Activated T-helper 1 cell treated with anti-CD3 and anti-CD28 coated beads, Interleukin-2, amount 50 U/mL, for 16 hours (primary cell): ENCODE measurements at places on chromosomes 4 and X.

DNA sequence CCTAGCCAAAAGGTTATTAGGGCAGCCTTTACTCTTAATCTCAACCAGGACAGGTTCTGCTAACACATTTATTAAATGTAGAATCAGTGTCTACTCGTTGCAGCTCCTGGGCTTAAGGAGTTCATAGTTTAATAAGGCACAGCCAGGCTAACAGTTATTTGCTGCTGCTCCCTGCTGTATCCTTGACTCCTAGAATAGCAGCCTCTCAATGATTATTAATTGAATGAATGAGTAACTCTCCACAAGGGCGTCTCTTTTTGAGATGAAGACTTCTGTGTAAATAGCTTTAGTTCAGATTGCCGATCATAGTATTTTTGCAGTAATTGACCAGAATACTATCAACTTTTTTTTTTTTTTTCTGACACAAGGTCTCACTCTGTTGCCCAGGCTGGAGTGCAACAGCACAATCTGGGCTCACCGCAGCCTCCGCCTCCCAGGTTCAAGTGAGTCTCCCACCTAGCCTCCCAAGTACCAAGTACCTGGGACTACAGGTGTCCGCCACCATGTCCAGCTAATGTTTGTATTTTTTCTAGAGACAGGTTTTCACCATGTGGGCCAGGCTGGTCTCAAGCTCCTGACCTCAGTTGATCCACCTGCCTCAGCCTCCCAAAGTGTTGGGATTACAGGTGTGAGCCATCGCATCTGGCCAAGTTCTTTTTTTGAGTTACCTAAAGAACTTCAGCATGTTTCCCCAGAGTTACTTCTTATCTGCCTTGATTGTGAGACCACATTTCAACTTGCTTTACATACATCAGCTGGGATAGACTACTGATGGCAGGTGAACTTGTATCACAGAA lies 2.9 kb downstream of the UGDH start:
- no peak for DNase-seq

DNA sequence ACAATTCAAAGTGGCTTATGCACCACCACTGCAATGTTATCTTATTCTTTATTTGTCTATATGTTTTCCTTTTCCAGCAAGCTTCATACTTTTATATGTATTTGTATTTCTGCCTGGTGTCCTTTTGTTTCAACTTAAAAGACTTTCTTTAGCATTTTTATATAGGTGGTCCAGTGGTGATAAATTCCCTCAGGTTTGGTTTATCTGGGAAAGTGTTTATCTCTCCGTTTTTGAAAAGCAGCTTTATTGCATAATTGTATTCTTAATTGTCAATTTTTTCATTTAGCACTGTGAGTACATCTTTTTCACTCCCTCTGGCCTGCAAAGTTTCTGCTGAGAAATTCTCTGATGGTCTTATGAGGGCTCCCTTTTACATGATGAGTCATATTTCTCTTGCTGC lies 479.0 kb upstream of the GRID2 start:
- DNase-seq = no peak

GRCh38 chrX:7314425-7314824 lies 166.5 kb upstream of the PUDP start:
- DNase-seq = no peak

DNA sequence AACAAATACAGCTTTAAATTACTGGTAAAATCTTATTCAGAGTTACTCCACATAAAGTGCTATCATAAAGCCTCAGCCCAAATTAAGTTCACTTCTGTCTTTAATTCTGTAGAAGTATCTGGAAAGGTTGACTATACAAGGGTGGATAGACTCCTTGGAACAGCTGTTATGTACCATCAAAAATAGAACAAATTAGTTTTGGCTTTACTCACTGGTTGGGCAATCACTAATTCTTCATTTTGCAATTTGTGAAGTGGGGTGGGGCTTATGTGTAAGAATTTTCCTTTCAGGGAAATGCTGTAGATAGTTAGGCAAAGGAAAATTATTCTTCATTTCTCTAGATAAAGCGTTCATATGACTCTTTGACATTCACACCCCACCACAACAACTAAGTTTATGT lies 7.8 kb downstream of the DIAPH2 start:
- DNase-seq = no peak

- DNase-seq = no peak
Observed at GRCh38 chr4:21949073-21949457, 493 bp upstream of the KCNIP4 start.

DNA sequence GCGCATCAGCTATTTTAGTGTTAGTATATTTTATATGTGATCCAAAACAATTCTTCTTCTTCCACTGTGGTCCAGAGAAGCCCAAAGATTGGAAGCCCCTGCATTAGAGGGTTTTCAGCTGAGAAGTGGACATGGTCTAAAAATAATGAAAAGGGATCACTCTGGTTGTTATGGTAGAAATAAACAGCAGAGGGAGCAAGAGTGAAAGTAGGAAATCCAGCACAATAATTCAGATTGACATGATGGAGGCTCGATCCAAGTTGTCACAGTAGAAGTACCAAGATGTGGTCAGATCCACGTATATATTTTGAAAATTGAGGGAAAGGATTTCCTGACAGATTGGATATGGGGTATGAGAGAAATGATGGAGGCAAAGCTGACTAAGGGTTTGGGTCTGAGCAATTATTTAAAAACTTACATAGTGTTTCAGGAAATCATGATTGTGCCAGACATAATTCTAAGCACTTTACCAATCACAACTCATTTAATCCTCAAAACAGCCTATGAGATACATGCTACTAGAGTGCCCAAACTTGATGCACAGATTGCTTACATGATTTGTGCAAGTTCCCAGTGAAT lies 17.0 kb upstream of the TMEM144 start:
- no peak for DNase-seq

DNA sequence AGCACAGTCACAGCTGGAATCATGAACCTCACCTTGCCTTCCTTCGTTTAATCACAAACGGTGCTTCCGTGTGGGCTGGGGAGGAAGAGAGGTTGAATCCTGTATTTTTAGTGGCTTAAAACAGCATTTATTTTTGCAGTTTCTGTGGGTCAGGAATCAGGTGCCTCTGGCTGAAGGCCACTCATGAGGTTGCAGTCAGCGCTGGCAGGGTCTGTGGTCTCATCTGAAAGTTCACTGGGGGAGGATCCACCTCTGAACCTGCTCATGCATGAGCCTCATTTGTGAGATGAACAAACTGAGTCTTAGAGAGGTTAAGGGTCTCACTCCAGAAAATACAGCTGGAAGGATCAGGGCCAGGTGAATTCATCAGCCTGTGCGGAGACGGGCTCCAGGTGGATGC lies 17.1 kb upstream of the ABLIM2 start:
- DNase-seq = no peak

GRCh38 chrX:632366-633042 lies 1.9 kb downstream of the SHOX start:
- no peak for DNase-seq

GRCh38 chr4:18511727-18512126 lies 490.2 kb upstream of the LCORL start:
- no peak for DNase-seq

DNA sequence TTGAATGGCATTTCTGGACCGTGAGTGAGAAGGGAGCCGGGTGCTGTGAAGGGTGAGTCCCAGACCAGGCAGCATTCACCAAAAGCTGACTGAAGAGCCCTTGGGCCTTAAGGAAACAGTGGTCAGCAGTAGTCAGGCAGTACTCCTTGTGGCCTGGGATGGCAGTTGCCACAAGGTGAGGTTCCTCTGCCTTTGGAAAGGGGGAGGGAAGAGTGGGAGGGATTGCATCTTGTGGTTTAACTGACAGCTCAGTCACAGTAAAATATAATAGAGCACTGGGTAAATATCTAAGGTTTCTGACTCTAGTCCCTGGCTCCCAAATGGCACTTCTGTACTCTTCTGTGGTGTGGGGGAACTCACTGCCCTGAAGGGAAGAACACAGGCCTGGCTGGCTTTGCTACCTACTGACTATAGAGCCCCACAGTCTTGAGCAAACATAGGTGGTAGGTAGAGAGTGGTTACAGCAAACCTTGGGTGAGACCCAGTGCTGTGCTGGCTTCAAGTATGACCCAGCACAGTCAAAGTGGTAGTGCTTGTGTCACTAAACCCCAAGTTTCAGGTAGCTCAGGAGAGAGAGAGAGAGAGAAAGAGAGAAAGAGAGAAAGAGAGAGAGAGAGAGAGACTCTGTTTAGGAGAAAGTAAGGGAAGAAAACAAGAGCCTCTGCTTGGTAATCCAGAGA lies 154.2 kb downstream of the TEX11 start:
- no peak for DNase-seq

DNA sequence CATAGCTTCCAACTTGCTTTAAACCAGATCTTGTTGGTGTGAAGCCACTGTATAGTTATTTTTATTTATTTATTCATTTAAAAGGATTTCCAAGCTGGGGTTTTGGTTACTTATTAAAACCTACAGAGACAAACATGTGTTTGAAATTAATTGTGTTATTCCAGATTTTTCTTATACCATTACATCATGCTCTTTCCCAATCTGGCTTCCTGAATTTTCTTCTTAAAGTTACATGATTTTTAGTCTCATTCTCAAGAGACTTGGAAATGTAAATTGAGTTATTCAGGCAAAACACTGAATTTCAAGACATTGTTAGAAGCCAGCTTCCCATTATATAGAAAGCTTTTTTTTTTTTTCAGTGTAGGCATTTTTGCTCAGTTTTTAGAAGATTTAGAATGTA lies 381.9 kb downstream of the IL1RAPL1 start:
- DNase-seq = no peak

DNA sequence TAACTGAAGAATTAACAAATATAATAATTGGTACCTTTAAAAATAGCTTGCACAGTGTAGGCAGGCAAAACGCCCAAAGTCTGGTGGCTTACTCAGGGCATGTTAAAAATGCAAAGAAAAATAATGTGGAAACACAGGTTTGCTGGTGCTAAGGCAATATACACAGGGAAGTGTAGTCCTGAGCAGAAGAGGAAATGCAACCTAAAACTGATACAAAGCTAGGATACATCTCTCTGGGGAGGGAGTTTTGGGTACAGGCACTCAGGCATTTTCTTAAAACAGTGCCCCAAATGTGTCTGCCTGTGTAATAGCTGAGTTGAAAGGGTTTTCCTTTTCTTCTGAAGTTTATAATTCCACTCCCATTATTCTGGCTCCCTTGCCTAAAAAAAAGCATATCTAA lies 47.4 kb downstream of the TMPRSS11E start:
- DNase-seq = no peak

DNA sequence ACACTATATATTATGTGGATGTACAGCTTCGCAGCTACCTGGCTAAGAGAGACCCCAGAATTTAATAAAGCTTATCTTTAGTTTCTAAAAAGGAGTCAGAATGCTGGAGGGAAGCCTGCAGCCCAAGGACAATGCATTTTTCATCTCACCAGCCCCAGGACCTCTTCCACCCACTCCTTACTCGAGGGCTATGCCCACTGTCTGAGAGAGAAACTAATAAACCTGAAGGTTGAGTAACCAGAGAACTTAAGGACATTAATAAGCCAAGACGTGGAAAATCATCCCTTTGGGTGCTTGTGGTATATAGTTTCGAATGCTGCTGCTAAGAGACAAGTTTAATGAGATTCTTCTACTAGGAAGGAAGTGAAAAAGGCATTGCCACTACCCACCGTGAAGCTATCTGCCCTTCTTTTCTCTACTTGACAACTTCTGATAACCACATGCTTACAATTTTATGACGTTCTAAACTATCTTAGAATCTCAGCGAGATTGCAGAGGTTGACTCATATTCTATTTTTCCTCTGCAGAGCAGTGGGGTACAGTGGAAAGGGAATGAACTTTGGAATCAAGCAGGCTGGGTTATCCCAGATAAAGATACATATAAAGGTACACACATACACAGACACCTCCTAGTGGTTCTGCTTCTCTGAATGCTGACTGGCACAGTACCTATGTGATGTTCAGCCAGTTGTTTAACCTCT lies 3.3 kb downstream of the RELL1 start:
- no peak for DNase-seq

DNA sequence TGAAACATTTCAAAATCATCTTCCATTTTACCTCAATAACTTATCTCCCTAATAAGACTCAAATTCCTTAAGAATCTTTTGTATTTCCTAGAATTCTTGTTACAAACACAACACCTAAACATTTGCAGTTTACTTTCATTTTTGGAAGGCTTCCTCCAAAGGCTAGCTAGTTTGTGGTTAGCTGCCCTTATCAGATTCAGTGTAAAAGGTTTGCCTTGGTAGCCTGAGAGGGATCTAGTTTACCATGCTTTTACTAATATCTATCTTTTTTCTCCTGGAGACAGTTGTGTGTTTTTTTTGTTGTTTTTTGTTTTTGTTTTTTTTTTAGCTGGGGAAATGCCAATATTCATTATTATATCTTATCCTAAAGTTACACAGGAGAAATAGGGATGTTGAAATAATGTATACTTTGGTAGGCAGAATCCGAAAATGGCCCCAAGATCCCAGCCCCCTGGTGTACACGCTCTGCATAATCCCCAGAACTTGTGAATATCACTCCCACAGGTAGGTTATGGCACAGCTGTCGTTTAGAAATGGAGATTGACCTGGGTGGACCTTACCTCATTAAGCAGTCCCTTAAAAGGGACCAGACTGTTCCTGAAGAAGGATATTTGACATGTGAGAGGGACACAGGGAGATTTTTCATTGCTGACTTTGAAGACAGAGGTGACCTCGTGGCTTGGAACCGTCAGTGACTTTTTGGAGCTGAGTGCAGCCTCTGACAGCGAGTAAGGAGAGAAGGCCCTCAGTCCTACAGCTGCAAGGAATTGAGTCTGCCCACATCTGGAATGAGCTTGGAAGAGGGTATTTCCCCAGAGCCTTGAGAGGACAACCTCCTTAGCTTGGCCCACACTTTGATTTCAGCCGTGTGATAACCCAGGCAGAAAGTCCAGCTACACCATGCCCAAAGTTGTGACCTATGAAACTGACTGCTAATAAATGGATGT lies 33.4 kb downstream of the SEPTIN11 start:
- DNase-seq = no peak

DNA sequence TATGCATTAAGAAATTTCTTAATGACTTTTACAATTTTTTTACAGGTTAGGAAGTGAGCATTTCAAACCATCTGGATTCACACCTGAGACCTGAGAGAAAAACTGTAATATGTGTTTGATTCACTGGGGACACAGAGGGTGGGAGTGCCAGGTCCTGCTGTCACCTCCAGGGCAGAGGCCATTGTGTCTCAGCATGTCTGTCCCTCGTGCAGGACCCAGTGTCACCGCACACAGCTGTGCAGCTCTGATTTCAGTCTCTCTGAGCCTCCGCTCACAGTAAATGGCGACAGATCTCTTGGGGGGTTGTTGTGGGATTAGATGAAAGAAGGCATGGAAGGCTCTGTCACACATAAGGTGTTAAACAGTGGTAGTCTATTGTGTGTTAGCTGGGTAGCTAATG lies 23.0 kb upstream of the CLDN24 start:
- no peak for DNase-seq

GRCh38 chrX:16308773-16309172 lies 141.5 kb downstream of the MAGEB17 start:
- no peak for DNase-seq

DNA sequence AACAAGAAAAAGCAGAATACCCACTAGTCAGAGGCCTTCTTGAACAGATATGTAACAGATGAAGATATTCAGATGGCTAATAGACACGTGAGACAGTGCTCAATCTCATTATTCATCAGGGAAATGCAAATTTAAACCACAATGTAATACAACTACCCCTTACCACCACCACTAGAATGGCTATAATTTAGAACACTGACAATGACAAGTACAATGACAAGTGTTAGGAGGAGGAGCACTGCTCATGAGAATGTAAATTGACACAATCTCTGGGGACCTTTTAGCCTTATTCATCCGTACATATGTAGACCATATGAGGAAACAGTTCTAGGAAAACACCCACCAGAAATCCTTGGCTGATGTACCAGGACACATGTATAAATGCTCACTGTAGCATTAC lies 13.1 kb downstream of the ZNF81 start:
- DNase-seq = no peak
